Hematopoietic multipotent progenitor cell treated with erythropoietin and hydrocortisone succinate and interleukin-3 and kit ligand, for 17 days (in vitro differentiated cells): ENCODE measurements at places on chromosomes 6 and 20.

- DNase-seq: no peak
These were observed 275.9 kb downstream of the RNF144B start for GRCh38 chr6:18663011-18663410.

DNA sequence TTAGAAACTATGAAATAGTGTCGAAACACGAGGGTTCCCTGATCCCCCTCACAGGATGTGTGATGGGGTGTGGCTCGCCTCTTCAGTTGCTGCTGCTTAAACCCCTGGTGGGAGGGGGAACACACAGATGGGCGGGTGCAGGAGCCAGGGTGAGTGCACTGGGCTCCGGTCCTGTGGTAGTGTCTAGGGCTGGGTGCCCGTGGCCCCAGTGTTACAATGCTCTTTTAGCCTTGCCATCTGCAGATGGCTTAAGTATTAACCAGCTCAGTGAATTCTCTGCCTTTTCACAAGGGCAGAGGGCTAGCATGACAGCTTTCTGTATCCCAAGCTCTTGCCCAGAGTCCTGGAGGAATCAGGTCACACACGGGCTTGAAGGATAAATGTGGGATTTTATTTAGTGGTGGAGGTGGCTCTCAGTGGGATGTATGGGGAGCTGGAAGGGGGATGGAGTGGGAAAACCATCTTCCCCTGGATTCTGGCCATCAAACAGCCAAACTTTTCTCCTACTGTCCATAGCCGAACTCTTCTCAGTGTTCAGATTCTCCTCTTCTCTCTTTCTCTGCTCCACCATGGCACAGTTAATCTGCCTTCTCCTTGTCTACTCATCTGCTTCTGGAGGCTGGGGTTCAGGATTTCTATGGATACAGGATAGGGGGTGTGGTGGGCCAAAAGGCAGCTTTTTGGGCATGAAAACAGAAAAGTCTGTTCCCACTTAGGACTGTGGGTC, 659.0 kb downstream of the EPM2A start:
- no peak for DNase-seq

GRCh38 chr6:13453771-13454251, 33.6 kb downstream of the GFOD1 start:
- DNase-seq: peak; percentile 70

DNA sequence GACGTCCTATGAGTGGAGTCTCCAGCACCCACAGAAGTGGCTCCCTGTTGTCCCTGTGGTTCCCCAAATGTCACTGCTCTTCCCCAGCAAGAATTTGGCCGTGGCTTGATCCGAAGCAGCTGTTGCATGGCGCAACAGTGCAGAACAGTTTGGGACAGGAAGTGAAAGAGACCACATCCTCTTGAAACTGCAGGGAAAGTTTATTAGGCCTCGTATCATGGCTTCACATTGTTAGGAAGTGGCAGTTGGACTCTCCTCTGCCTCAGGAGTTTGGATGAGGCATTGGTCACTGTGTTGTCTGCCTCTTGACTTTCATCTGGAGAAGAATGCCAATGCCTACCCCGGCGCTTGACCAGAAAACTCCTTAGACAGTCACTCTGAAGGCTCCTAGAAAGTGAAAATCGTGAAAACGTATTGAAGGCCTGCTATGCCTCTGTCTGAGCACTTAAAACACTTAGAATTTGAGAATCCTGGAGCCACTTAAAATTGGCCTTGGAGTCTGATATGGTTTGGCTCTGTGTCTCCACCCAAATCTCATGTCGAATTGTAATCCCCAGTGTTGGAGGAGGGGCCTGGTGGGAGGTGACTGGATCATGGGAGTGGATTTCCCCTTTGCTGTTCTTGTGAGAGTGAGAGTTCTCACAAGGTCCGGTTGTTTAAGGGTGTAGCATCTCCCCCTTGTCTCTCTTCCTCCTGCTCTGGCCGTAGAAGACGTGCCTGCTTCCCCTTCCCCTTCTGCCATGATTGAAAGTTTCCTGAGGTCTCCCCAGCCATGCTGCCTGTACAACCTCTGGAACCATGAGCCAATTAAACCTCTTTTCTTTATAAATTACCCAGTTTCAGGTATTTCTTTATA, 334.9 kb upstream of the JARID2 start:
- DNase-seq: no peak

DNA sequence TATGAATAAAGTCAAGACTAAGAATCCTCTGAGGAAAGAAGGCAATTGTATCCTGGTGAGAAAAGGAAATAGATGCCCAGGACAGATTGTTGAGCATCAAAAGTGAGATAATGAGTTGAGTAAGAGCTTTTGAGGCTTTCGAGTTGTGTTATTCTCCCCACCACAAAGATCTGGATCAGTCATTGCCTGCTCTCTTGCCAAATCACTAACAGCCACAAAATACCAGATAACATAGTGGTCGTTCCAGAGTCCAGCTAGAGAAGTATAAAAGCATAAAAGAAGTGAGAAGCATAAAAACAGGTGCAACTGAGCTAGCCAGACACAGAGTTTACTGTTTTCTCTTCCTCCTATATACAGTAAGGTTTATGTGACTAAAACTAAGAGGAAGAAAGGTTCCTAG, 4.9 kb downstream of the SPINT4 start:
- no peak for DNase-seq

DNA sequence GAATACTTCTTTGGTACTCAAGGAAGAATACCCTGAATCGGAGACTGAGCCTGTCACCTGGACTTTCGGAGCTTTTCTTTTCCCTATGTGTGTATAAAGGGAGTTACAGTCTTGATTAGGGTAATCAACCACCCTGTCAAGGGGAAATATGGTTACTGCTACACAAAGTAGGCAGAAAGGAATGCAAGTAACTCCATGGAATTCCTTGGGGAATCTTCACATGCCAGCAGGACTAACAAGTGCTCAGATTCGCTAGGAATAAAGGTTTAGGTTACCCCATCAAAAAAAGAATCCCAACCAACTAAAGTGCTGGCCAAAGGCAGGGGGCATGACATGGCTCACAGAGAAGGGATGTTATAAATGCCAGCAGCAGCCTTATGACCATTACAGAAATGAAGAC, 10.4 kb downstream of the KCNS1 start:
- DNase-seq: no peak

DNA sequence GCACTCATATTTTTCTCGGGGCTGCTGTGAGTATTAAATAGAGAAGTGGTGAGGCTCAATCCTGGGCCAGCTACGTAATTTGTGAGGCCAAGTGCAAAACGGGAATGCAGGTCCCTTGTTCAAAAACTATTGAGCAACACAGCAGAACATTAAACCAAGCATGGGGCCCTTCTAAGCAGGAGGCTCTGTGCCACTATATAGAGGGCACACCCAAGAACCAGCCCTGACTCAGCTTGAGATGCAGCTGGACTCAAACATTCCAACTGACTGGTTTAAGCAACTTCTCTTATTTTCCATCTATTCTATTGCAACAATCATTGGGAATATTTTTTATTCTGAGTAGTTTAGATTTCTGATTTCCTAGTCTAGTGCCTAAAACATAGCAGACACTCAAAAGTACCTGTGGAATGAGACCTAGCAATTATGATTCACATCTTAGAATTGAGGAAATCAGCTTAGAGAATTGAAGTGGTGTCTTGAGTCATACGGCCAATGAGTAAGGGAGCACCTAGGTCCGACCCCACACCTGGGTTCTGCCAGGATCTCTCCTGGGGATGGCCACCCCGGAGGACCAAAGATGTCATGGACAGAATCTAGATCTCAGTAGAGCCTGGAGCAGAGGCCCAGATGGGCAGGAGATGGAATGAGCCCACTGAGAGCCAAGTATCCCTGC, 1.3 kb downstream of the SIRPB2 start:
- DNase-seq: no peak

GRCh38 chr6:133550026-133550425, 308.9 kb downstream of the EYA4 start:
- no peak for DNase-seq

DNA sequence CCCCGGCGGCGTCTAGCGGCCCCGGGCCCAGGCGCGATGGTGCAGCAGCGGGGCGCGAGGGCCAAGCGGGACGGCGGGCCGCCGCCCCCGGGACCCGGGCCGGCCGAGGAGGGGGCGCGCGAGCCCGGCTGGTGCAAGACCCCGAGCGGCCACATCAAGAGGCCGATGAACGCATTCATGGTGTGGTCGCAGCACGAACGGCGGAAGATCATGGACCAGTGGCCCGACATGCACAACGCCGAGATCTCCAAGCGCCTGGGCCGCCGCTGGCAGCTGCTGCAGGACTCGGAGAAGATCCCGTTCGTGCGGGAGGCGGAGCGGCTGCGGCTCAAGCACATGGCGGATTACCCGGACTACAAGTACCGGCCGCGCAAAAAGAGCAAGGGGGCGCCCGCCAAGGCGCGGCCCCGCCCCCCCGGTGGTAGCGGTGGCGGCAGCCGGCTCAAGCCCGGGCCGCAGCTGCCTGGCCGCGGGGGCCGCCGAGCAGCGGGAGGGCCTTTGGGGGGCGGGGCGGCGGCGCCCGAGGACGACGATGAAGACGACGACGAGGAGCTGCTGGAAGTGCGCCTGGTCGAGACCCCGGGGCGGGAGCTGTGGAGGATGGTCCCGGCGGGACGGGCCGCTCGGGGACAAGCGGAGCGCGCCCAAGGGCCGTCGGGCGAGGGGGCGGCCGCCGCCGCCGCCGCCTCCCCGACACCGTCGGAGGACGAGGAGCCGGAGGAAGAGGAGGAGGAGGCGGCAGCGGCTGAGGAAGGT, 715 bp downstream of the SOX12 start:
- peak; percentile 17 for DNase-seq

DNA sequence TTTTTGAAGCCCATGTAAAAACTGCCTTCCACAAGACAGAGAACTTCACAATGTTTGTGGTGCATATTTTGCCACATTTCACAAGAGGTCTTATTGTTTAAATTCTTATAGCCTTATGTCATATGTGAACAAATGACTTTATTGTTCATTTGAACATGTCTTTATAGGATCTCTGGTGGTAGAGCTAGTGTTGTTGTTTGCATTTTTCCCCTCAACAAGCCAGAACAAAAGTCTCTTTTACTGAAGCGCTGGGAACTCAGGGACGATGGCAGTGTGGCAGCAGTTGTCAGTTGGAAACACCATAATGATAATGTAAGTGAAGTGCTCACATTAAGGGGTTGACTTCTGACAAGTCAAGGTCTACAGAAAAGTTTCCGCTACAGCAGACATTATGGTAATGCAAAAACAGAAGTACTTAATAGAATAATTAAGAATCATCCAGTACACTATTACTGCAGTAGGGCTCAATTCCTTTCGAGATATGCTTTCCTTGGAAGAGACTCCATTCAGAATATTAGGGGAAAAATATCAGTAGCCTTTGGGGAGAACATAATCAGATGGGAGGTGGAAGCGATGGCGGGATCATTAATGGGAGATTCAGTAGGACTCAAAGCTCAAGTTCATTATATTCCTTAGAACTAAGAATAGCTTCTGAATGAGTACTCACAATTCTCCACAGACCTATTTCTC, 180.0 kb downstream of the GJA10 start:
- DNase-seq: no peak

GRCh38 chr20:20448881-20449280, 81.0 kb downstream of the INSM1 start:
- no peak for DNase-seq

- DNase-seq: no peak
These were observed 105.8 kb downstream of the DLGAP4 start for GRCh38 chr20:36411861-36412454.

DNA sequence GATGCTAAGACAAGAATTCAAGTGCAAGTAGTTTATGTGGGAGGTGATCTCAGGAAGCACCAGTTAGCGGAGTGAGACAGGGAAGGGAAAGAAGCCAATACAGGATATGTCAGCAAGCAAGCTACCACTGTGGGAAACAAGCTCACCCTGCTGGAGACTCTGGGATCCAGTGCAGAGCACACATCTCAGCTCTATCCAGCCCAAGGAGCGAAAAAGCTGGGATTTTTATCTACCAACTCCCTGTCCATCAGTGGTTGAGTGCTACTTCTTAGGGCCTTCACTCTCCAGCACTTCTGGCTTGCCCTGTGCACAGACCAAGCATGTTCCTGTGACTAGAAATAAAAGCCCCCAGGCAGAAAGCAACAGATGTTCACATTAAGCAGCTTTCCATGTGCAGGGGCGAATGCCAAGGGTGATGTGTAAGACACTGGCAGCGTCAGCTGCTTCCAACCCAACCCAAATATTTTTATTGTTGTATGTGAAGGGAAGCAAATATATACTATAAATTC, 10.8 kb upstream of the RNF24 start:
- no peak for DNase-seq

DNA sequence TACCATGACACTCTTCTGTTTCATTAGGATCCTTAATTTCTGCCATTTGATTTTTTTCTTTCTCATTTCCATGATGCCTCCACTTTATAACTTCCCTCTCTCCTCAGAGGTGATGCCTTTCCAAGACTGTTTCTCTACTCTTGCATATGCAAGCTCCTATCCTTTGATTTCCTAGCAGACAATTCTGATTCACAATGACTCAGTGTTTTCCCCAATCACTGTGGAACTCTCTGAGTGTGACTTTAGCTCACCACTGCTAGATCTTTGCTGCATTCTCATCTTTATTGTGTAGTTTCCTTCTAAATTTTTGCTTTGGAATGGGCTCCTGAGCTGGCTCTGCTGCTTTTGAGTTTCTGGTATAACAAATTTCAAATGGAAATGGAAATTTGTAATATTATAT, 184.9 kb downstream of the TINAG start:
- no peak for DNase-seq
